Forelimb muscle (tissue), 1 donor: ENCODE measurements at places on chromosomes 11 and 22. TPM values are rescaled to one million over a fixed set of nuclear protein-coding genes. Genes with fewer than 3 reads are reported as not detected.

GDPD5 gene
- polyA plus RNA-seq, result 24.7 TPM

ENTHD1 gene
- polyA plus RNA-seq, result not detected

DNA sequence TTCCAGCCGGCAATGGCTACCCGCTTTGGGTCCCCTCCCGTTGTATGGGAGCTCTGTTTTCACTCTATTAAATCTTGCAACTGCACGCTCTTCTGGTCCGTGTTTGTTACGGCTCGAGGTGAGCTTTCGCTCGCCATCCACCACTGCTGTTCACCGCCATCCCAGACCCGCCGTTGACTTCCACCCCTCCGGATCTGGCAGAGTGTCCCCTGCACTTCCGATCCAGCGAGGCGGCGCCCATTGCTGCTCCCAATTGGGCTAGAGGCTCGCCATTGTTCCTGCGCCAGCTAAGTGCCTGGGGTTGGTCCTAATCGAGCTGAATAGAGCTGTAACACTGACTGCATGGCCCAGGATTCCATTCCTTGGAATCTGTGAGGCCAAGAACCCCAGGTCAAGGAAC is 359.9 kb downstream of the CTTN start:
- no peak for DNase-seq

- DNase-seq, result no peak
Measured at GRCh38 chr11:13338019-13338426, 60.4 kb downstream of the BMAL1 start.

- no peak for DNase-seq
Measured at GRCh38 chr11:36308577-36308976, 12.5 kb downstream of the PRR5L start.

DNA sequence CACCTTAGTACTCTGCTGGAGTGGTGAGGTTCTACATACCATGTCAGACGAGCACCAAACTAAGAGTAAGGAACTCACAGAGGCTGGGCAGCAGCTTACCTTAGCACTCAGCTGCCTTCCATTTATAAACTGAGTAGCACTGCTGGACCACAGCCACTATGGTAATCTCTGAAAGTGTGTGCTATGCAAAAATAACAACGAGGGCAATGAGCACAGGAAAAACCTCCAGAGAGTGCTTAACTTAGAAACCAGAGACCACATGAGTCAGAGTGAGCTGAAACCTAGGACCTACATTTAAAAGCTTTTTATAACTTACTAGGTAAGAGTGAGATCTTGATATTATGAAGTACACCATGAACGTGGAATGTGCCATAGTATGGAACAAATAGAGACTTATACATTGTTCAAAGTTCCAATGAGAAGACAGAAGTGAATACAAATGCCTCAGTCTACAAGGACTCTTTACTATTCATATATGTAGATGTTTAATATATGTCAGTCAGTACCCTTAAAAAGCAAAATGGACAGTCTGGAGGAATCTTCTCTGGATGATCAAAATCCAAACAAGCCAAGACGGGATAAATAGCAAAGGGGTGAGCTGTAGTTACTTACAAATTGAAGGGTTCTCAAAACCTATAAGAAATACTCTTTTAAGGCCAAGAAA is 17.2 kb upstream of the CD59 start:
- no peak for DNase-seq

DNA sequence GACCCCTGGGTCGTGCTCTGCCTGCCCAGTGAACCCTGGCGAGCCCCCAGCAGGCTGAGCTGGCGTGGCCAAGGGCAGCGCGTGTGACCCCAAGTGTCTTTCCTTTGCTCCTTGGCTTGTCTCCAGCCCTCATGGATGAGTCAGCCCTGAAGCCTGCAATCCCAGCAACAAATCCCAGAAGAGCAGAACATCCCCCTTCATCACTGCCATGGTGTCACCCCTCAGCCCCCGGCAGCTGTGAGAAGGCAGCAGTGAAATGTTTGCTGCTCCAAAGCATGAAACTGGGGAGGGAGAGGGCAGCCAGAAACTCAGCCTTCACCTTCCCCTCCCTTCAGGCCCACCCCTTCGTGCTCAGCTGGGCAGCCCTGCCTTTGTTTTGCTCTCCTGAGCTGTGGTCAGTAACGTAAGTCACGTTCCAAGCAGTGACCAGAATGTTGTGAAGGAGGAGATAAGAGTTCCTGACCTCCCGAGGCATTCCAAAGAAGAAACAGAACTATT is 29.8 kb downstream of the ADAMTS15 start:
- no peak for DNase-seq
